ENCODE measurements at places on chromosomes 7 and 10.
A peak's percentile ranks its signal among the peaks of the same experiment; 100 is the strongest.

- DNase-seq = no peak
These were observed 1257.4 kb downstream of the GATA3 start for GRCh38 chr10:9311702-9312499.

DNA sequence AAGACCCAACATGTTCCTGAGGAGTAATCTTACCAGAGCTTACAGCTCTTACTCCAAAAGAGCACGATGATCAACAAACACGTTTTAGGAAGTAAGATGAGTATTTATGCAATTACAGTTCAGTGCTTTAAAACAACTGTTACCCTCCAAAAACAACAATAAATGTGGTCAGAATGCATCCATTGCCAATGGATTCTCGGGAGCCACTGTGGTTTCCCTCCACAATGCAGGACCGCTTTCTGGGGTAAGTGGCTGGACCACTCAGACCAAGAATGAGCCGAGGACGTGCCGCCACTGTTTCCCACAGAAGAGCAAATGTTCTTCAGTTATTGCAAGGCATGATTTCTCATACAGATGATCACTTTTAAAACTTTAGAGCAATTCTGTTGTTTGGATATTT is 232.3 kb upstream of the MKLN1 start:
- no peak for DNase-seq

GRCh38 chr7:69882269-69882668 is 284.0 kb downstream of the AUTS2 start:
- DNase-seq = no peak

DNA sequence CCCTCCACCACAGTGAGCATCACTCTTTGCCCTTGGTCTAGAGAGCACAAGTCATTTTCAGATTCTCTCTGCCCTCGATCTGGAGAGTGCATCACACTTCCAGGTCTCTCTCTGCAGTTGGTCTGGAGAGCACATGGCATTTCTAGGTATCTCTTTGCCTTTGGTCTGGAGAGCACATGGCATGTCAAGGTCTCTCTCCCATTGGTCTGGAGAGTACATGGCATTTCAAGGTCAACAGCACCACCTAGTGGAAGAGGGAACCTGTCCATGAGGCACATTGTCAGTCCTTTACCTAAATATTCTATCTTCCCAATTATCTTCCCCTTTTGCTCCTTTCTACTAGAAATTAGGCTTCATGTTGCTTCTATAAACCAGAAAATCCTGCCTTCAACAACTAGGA is 1139.4 kb downstream of the XPNPEP1 start:
- DNase-seq = peak; percentile 2

DNA sequence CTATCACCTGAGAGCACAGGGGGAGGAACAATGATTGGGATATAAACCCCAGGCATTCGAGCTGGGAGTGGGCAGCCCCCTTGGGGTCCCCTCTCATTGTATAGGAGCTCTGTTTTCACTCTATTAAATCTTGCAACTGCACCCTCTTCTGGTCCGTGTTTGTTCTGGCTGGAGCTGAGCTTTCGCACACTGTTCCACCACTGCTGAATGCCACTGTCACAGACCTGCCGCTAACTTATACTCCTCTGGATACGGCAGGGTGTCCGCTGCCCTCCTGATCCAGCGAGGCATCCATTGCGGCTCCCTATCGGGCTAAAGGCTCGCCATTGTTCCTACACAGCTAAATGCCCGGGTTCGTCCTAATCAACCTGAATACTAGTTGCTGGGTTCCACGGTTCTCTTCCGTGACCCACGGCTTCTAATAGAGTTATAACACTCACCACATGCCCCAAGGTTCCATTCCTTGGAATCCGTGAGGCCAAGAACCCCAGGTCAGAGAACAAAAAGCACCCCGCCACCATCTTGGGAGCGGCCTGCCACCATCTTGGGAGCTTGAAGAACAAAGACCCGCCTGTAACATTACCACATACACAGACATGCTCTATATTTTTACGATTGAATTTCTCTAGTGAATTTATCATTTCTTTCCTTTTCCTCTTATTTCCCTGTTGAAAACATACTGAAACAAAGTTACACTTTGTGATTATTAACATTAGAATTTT is 9.0 kb downstream of the ZWINT start:
- no peak for DNase-seq

DNA sequence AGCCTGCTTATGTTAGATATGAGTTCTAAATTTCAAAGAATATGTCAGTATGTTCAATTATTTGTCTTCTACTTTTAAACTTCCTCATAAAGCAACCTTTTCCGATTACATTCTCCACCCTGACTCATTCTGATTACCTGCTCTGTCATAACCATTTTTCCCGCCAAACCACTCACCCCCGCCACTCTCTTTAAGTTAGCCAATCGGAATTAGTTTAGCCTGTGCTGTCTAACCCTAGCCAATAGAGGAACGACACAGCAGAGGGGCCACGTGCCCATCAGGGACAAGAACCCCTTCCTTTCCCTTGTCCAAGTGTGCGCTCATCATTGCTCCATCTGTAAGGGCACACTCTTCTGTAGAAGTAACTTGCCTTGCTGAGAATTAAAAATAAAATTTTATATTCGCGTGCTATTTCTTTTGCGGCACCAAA is 91.4 kb downstream of the CCDC71L start:
- no peak for DNase-seq

DNA sequence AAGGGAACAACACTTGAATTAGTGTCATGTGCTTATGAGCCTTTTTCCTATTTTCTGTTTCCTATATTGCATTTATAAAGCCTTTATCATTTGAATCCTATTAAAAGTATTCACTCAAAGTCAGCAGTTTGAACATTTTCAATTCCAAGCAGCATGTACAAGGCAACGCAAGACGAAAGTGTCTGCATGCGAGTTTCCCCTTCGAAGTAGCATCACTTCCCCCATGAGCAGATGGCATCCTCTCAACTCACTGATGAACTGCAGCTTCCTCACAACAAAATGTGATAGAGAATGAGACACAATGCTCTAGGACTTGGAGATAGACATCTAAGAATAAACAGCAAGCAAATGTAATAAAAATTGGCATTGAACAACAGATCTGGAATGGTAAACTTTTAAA is 270.7 kb downstream of the PRPF18 start:
- no peak for DNase-seq

DNA sequence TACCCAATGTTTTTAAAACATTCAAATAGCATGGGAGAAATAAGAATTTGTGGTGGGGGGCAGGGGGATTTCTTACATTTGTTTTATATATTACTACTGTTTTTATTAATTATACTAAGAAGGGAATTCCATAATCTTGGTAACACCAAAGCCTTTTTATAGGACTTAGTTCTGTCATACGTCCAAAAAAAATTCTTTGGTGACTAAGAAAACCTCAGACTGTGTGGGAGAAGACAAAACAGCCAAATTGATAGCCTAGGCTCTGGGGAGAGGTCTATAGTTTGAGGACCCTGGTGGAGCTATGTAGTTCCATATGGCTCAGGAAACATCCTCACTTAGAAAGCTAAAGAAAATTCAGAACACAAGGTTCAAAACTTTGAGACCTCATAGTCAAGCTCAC is 23.4 kb downstream of the ACSM6 start:
- DNase-seq = no peak

DNA sequence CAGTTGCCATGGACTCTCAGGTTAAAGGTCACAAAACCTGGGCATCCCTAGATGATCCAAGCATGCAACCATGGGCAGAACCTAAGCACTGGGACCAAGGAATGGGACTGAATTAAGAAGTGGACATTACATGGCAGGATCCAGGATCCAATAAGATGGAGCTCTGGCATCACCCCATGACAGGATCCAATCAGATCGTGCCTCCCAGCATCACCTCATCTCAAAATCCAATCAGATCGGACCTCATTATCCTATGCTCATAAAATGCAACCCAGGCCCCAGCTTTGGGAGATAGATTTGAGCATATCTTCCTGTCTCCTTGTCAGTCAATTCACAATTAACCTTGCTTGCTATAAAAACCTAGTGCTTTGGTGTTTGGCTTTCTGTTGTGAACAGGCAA is 616.1 kb downstream of the PARD3 start:
- peak; percentile 76 for DNase-seq

- DNase-seq = peak; percentile 45
These were observed 224.2 kb downstream of the MLLT10 start for GRCh38 chr10:21758239-21758638.

- no peak for DNase-seq
These were observed 494 bp upstream of the RHBDD2 start for GRCh38 chr7:75878312-75878768.

DNA sequence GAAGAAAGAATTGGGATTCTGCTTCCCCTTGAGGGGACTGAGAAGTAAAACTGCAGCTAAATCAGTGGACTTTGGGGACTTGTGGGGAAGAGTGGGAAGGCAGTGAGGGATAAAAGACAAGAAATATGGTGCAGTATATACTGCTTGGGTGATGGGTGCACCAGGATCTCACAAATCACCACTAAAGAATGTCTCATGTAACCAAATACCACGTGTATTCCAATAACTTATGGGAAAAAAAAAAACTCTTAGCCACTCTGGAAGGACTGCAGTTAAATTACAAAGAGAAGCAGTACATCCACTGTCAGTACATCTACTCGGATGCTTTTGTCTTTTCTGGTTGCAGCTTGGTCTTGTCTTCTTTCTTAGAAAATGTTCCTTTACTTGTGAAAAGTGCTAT is 27.4 kb upstream of the GOT1 start:
- no peak for DNase-seq

GRCh38 chr7:32957326-32958045 is at the start of gene FKBP9:
TSS of gene FKBP9 (plus strand) at chr7:32957440. CDS start at chr7:32957574, 134 bp downstream.
- peak; percentile 90 for DNase-seq

- no peak for DNase-seq
These were observed 12.0 kb upstream of the EBLN1 start for GRCh38 chr10:22229802-22230157.

DNA sequence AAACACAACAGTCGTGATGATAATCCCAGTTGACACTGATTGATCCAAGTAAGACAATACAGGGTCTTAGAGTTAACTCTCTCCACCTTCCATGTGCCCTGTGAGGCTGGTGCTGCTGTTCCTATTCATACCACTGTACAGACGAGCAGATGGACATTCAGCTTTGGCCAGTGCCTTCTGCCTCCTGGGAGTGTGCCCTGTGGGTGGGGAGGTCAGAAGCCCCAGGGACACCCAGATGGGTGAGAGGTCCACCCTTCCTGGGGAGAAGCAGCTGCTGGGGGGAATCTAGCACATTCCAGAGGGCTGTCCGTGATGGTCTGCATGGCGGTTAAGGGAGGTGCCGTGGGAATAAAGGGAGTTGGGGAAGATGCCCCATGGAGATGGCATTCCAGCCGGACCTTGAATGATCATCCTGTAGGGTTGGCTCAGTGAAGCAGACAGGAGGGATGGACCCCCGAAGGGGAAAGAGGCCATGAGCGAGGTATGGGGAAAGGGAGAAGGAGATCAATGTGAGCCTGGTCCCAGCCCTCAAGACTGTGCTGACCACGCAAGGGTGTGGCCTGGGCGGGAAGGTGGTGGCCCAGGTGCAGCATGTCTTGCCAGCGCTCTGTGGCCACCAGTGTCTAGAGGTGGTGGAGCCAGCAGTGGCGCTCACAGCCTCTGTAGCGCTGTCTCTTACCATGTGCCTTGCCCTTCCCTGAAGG is 74.0 kb downstream of the ADCY1 start:
- DNase-seq = no peak

- DNase-seq = no peak
These were observed 54.9 kb upstream of the ZMIZ2 start for GRCh38 chr7:44693641-44694313.

DNA sequence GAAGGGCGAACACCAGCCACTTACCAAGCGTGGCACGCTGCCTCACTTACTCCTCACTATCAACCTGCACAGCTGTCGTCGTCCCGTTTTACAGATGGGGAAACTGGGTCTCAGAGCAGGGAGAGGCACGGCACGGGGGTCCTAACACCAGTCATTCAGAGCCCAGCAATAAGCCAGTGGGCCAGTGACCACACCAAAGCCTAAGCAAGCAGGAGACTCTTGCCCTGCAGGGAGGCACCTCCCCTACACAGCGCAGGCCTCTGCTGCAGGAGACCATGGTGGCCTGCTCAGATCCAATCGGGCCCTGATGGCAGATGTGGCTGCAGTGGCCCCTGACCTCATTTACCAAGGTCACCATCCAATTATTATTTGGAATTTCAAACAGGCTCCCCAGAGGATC is 4.8 kb downstream of the SLIT1 start:
- DNase-seq = no peak

GRCh38 chr10:31947144-31947926 is 18.7 kb upstream of the ARHGAP12 start:
- DNase-seq = peak; percentile 56

DNA sequence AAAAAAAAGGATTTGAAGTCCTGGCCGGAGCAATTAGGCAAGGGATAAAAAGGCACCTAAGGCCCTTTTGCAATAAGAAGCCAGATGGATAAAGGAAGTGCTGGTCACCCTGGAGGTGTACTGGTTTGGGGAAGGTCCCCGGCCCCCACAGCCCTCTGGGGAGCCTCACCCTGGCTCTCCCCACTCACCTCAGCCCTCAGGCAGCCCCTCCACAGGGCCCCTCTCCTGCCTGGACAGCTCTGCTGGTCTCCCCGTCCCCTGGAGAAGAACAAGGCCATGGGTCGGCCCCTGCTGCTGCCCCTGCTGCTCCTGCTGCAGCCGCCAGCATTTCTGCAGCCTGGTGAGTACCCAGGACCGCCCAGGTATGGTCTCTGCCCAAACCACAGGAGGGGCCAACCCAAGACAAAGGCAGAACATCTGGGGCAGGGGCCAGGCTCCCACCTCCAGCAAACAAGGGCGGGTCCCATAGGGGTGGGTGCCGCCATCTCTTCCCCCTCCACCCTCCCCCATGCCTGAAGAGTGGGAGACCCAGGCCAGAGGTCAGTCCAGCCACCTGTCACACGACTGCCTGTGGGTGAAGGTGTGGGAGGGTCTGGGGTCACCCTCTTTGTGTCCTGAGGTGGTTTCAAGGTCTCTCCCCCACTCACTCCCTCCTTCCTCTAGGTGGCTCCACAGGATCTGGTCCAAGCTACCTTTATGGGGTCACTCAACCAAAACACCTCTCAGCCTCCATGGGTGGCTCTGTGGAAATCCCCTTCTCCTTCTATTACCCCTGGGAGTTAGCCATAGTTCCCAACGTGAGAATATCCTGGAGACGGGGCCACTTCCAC is at the start of gene PILRB:
PILRB (plus strand) TSS at position 91 of the 830 bp plus-strand sequence; CDS start at position 277, 186 bp downstream.
- no peak for DNase-seq

DNA sequence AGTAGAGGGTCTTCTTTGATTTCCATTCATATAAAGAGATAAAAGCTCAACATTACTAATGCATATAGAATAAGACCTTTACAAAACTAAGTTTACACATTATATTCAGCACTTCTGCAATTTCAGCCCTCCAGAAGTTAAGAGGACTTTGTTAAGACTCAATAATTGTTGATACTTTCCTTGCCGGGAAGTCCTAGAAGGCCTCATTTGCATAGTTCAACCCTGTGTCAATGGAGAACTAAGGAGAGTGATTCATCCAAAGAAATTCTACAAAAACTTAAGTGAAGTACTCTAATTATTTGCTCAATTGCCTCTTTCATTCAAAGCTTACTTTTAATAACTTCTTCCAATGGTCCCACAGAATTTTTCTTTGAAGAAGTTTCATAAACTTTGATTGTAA is 1060.3 kb upstream of the CELF2 start:
- DNase-seq = no peak

All from NCI-H146 (cell line).